ENCODE measurements at places on chromosomes 7 and 10. TPM values are rescaled to one million over a fixed set of nuclear protein-coding genes. Genes with fewer than 3 reads are reported as not detected.

The TACC2 gene
- 30.5 TPM for total RNA-seq

The HMX3 gene
- total RNA-seq, result not detected

The SPDYE9 gene
- total RNA-seq, result not detected

The ZNF853 gene
- 11.7 TPM for total RNA-seq

The CALHM3 gene
- total RNA-seq, result not detected

The GBX1 gene
- total RNA-seq, result not detected

The MBL2 gene
- total RNA-seq, result not detected

The MEST gene
- 60.3 TPM for total RNA-seq

The PRF1 gene
- 4.3 TPM for total RNA-seq

The SGPL1 gene
- total RNA-seq, result 36.4 TPM

DNA sequence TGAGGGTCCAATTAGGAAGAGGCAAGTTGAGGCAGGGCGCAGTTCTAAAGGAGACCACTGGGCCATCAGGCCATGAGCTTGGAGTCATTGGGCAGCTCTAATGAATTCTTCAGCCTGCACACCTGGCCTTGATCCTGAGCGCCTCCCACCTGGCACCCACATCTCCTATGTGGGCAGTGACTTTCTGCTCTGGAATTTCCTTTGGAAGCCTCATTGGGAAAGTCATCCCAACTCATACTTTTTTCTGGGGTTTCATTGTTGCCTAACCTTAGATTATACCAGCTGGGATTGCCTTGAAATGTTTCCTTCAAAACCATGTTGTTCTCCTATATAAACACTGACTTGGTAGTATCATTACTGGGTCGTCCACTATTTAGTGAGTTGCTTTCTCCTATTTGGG, 54.1 kb downstream of the PLPP4 start:
- no peak overlapping the region for H3K27ac ChIP-seq
- H3K4me3 ChIP-seq, result no peak overlapping the region
- H3K4me1 ChIP-seq, result no peaks in the 10 kb centered on the region
- DNase-seq, result no peak
- peaks cover 7% of the 10 kb centered on the region for H3K27me3 ChIP-seq
- H3K36me3 ChIP-seq, result no peaks in the 10 kb centered on the region

DNA sequence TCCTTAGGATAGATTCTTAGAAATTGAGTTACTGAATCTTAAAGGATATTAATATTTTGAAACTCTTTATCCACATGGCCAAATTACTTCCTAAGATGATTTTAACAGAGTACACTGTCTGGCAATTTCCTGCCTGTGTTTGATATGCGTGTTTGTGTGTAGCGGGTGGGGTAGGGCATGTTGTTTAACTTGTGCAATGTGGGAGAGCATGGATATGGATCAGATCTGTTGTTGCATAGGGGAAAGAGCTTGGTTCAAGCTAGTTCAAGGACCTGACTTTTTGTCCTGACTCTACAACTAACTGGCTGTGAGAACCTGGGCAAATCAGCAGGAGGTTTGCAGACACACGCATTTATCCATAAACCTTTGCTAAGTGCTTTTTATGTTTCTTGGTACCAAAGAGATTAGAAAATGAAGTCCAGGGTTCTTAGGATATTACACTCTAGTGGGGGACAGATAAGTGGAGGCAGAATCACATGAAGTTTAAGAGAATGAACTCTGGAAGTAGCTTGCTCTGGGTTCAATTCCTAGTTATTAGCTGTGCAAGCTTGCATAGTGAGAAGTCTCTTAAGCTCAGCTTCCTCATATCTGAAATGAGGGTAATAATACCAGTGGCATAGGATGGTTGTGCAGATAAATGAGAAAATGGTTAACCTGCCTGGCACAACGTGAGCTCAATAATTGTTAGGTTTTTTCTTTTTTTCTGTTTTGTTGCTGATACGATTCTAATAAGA, 96.3 kb upstream of the PRR15 start:
- H3K27ac ChIP-seq, result no peak overlapping the region
- no peak overlapping the region for H3K4me3 ChIP-seq
- no peaks in the 10 kb centered on the region for H3K27me3 ChIP-seq
- DNase-seq, result no peak
- no peaks in the 10 kb centered on the region for H3K4me1 ChIP-seq

GRCh38 chr7:50723888-50724287, 58.8 kb downstream of the GRB10 start:
- no peak for DNase-seq
- H3K27ac ChIP-seq, result no peak overlapping the region
- H3K27me3 ChIP-seq, result no peaks in the 10 kb centered on the region
- H3K4me1 ChIP-seq, result no peaks in the 10 kb centered on the region

DNA sequence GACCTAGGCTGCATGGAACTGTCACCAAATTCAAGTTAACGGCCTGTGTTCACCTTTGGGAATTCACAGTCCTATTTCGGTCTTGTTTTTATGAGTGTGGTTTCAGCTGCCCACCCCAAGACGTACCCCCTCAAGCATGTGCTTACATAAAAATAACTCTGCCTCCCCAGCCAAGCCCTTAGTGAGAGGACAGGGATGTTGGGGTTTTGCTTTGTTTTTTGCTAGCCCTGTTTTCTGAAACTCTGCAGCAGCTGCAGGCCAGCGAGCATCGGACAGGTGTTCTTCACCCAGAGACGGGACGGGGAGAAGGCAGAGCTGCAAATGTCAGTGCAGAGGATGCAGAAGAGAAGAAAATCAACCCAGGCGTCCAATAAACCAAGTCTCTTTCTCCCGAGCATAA, 13.5 kb downstream of the CHST15 start:
- no peaks in the 10 kb centered on the region for H3K4me1 ChIP-seq
- H3K27me3 ChIP-seq, result no peaks in the 10 kb centered on the region
- peak overlapping the region; percentile 41 for H3K27ac ChIP-seq
- no peak overlapping the region for H3K4me3 ChIP-seq
- H3K36me3 ChIP-seq, result no peaks in the 10 kb centered on the region
- DNase-seq, result no peak

GRCh38 chr10:63917363-63917762, 396.2 kb downstream of the REEP3 start:
- no peak for DNase-seq
- H3K36me3 ChIP-seq, result no peaks in the 10 kb centered on the region
- H3K4me1 ChIP-seq, result no peaks in the 10 kb centered on the region
- H3K27ac ChIP-seq, result no peak overlapping the region
- no peak overlapping the region for H3K4me3 ChIP-seq

DNA sequence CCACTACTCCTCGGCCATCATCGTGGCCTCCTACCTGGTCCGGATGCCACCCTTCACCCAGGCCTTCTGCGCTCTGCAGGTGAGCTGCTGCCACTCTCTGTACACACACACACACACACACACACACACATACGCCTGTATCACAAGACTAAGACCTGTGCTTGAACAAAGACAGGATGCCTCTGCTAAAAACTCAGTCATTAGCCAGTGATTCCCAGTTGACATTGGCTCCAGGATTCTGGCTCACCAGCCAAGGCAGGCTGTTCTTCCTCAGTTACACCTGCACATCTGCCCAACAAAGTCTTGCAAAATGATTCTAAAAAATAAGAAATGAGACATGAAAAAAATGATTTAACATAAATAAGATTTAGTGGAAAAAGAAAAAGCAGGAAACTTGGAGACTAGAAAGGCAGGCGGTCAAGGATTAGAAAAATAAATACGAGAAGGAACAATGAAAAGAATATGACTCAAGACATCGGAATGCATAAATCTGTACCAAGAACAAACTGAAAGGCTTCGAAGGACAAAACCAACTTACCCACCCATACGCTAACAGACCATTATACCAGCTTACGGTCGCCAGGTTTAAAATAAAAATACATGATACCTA, 7.4 kb upstream of the LRRC18 start:
- H3K27ac ChIP-seq, result no peak overlapping the region
- no peaks in the 10 kb centered on the region for H3K36me3 ChIP-seq
- no peaks in the 10 kb centered on the region for H3K27me3 ChIP-seq
- DNase-seq, result no peak
- no peaks in the 10 kb centered on the region for H3K4me1 ChIP-seq
- H3K4me3 ChIP-seq, result no peak overlapping the region

GRCh38 chr7:95335093-95335492, 10.8 kb upstream of the PON1 start:
- DNase-seq, result no peak
- H3K4me1 ChIP-seq, result no peaks in the 10 kb centered on the region
- no peaks in the 10 kb centered on the region for H3K36me3 ChIP-seq
- no peak overlapping the region for H3K27ac ChIP-seq
- no peaks in the 10 kb centered on the region for H3K27me3 ChIP-seq
- H3K4me3 ChIP-seq, result no peak overlapping the region

DNA sequence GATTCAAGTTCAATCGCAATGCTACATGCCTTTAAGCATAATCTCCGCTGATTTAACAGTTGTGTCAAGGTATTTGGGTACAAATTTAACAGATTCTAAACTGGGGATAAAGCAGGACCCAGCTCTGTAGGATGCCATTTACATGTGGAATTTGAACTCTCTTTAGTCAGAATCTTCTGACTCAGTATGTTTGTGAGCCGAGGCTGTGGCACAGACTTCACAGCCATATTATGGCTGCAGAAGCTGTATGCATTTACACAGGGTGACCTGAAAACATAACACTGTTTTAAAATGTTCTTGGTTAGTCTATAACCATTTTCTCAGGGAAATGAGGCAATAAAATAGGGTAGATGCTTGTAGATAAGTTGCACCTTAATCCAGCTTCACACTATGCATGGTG, 8.7 kb downstream of the PDLIM1 start:
- H3K27me3 ChIP-seq, result no peaks in the 10 kb centered on the region
- no peak overlapping the region for H3K4me3 ChIP-seq
- peaks cover 3% of the 10 kb centered on the region for H3K4me1 ChIP-seq

GRCh38 chr10:12848439-12849173, 152.9 kb downstream of the CCDC3 start:
- peak overlapping the region; percentile 64 for H3K27ac ChIP-seq
- DNase-seq, result no peak
- H3K36me3 ChIP-seq, result no peaks in the 10 kb centered on the region
- peaks cover 9% of the 10 kb centered on the region for H3K4me1 ChIP-seq
- no peaks in the 10 kb centered on the region for H3K27me3 ChIP-seq

DNA sequence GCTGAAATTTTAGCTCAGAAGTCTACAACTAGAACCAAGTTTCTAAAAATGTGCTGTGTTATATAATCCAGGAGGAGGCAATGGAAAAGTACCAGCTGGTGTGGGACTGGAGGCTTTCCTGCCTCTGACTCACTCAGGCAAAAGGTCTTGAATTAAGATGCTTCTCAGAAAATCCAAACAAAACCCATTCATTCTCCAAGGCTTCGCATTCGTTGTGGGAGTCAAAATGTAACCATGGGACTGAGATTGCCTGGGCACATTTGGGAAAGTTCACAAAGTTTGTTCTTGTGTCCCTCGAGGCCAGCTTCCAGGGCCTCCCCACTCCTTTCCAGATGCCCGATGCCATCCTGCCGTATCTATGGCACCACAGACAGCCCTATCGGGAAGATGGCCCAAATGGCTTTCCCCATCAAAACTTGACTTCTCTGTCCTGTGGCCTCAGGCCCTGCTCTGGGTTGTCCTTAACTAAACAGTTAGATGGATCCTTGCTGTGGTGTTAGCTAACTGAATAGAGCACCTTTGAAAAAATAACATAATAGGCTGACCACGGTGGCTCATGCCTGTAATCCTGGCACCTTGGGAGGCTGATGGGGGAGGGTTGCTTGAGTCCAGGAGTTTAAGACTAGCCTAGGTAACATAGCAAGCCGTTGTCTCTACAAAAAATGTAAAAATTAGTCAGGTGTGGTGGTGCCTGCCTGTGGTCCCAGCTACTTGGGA, 180.5 kb downstream of the PFKFB3 start:
- no peak overlapping the region for H3K27ac ChIP-seq
- no peaks in the 10 kb centered on the region for H3K4me1 ChIP-seq
- H3K4me3 ChIP-seq, result no peak overlapping the region
- H3K27me3 ChIP-seq, result no peaks in the 10 kb centered on the region
- H3K36me3 ChIP-seq, result no peaks in the 10 kb centered on the region

DNA sequence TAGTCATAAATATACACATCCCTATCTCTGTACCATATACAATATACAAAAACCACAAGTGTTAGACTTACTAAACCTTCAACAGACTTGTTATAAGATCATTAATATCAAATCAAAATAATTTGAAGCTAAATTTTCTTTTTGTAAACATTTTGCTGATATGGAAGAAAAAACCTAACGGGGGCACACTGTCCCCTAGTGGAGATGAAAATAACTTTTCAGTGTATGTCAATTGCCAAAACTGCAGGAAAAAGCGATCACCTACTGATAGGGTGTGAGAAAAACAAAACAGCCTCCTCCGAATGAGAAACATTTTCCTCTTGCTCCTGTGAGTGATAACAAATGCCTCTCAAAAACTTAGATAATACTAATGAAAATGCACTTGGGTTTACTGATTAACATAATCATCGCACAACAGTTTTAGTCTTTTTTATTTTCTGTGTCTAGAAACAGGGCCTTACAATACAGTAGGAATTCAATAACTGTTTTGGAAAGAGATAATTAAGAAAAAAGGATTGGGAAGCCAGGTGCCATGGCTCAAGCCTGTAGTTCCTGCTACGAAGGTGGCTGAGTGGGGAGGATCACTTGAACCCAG, 322.7 kb downstream of the CRPPA start:
- DNase-seq, result no peak
- no peak overlapping the region for H3K4me3 ChIP-seq
- no peaks in the 10 kb centered on the region for H3K27me3 ChIP-seq
- H3K27ac ChIP-seq, result no peak overlapping the region

- peaks cover 13% of the 10 kb centered on the region for H3K4me1 ChIP-seq
- no peaks in the 10 kb centered on the region for H3K27me3 ChIP-seq
- H3K4me3 ChIP-seq, result no peak overlapping the region
- DNase-seq, result no peak
- H3K36me3 ChIP-seq, result no peaks in the 10 kb centered on the region
These were observed 134.7 kb downstream of the ADAM12 start for GRCh38 chr10:126253611-126253998.

- peaks cover 34% of the 10 kb centered on the region for H3K4me1 ChIP-seq
- no peaks in the 10 kb centered on the region for H3K27me3 ChIP-seq
- peak; percentile 55 for DNase-seq
These were observed 5.3 kb downstream of the CTBP2 start for GRCh38 chr10:125155101-125155500.

DNA sequence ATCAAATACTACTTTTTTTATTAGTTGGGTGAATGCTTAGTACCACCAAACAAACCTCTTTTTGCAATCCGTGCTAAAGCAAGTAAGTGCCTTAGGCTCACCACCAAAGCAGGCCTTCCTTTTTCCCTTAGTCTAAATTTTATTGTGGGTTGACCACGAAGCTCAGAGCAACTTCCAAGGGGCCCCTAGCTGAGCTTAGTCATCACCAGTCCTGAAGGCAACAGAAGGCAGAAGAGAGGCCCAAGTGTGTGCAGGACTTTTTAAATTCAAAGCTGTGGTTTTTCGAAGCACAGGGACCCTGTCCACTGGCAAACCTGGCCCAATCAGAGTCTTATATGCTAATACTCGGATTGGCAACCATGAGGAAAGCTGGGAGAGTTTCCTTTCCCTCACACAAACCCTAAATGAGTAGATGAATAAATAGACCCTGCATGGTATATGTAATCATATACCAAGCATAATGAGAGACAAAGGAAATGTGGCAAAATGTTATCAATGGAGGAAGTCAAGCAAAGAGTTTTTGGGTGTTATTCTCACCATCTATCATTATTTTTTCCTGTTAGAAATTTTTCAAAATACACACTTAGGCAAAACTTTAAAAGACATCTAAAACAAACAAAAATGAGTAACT, 453.2 kb upstream of the GALNT17 start:
- no peak overlapping the region for H3K27ac ChIP-seq
- H3K36me3 ChIP-seq, result no peaks in the 10 kb centered on the region
- no peaks in the 10 kb centered on the region for H3K4me1 ChIP-seq
- no peak overlapping the region for H3K4me3 ChIP-seq
